ENCODE measurements at places on chromosomes 6 and 20.

- no peak for DNase-seq
Observed at GRCh38 chr20:49677777-49678758, 35.6 kb downstream of the B4GALT5 start.

- no peak for DNase-seq
Observed at GRCh38 chr6:69427882-69428281, 368.9 kb downstream of the LMBRD1 start.

DNA sequence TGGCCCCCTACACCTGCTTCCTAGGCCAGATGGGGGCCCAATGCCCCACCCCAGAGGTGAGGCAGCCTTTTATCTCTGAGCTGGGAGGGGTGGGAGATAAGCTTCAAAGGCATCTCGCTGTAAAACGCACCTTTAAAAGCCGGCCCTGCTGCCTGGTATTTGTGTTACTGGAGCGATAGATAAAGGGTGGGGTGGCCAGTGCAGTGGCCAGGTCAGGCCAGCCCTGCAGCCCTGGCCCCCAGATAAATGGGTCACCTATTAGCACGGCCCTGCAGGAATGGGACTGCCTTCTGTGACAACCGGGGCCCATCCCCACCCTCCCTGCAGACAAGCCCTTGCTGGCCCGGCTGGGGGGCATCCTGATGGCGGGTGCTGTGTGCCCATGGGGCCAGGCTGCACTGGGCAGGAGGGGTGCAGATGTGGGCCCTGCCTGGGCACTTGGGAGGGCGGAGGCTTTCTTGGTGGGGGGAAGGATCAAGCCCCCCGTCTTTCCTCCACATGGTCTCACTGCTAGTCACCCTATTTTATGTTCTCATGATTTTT lies 3.0 kb upstream of the RBBP8NL start:
- no peak for DNase-seq

GRCh38 chr20:2705931-2706645 lies 13.5 kb downstream of the EBF4 start:
- DNase-seq, result no peak

GRCh38 chr6:134772671-134773360 lies 177.1 kb downstream of the ALDH8A1 start:
- no peak for DNase-seq

- DNase-seq, result no peak
Observed at GRCh38 chr6:93842178-93842577, 422.8 kb upstream of the EPHA7 start.

DNA sequence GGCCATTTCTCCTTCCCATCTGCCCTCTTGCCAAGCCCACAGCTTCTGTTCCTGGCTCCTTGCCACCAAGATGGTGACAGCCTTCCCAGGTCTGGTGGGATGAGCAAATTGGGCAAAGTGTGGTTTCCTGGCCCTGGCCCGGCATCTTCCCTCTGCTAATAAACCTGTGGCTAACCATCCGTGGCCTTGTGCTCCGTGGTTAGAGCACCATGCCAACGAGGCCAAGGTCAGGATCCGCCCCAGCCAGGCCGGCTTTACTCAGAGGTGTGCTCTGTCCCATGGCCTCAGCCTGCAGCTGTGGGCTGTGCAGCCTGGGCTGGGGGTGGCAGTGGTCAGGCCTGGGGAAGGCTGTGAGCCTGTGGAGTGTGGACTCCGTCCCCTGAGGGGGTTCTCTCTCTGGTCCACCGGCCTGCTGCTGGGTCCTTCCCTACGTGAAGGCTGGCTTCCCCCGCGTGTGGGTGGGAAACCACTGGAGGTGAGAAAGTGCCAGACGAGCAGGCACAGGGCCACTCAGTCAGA lies 117.4 kb downstream of the VEGFA start:
- DNase-seq, result no peak

DNA sequence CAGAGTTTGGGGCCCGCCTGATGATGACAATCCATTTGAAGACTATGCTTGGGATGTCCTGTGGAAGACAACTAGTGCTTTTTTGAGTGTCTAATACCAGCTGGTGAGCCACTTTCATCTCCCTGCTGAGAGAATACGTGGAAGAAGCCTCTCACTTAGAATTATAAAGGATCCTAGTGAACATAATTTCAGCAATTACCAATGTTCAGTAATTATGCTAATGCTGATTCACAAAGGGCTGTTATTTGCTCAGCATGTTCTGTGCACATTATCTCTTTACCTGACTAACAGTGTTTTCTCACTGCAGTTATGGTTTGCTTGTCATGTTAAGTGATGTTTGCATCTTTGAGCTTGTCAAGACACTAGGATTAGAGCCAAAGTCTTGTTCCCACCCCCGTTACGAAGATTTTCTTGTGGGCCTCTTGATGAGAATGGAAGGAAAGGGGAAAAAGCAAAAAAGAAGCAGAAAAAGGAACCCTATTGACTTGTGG lies 282.1 kb upstream of the CHD6 start:
- DNase-seq, result no peak

- DNase-seq, result no peak
Observed at GRCh38 chr6:38873001-38873400, 157.9 kb downstream of the DNAH8 start.

GRCh38 chr20:29876911-29877285 lies 1380.6 kb upstream of the DEFB115 start:
- no peak for DNase-seq

DNA sequence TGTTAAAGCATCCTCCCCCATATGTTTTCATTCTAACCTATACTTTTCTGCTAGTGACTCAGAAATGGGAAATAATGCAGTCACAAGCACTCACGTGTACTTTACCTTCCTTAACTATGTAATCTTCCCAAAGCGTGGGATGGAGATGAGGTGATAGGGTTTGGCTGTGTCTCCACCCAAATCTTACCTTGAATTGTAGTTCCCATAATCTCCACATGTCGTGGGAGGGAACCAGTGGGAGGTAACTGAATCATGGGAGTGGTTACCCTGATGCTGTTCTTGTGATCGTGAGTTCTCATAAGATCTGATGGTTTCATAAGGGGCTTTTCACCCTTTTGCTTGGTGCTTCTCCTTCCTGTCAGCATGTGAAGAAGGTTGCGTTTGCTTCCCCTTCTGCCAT lies 35.4 kb downstream of the AGPAT4 start:
- DNase-seq, result no peak

- no peak for DNase-seq
Observed at GRCh38 chr20:5548107-5548506, 202.1 kb upstream of the SHLD1 start.

DNA sequence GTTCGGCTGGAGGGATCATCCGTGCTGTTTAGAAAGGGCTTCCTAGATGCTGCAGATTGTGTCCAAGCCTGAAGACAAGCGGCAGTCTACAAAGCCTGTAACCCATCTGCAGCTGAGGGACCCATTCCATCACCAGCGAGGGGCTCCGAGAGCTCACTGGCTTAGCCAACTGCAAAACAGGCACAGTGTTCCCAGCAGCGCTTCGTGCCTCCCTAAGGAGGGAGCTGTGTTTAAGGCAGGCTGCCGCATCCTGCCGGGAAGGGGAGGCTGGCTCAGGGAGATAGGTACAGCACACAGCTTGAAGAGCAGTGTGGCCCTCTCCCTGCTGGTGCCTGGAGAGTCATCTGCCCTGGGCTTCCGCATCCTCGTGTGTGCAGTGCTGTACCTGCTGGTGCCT lies 32.4 kb downstream of the DUSP22 start:
- no peak for DNase-seq

DNA sequence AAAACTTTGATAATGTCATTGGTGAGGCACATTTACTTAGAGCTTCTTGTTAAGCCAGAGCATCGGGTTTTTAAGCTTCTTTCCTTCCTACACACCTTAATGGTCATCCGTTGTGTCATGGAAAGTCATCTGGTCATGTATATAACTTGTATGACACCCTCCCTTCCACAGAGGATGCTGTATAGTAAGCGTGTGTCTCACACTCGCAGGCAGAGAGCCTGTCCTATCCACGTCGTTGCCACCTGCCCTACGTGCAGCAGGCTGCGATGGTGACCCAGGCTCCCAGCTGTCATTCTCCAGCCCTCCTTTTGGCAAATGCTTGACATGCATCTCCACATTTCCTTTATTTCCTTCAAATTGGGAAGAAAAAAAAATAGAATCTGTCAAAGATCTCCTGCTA lies 85.6 kb downstream of the MYB start:
- DNase-seq, result no peak

- DNase-seq, result no peak
Observed at GRCh38 chr6:32889533-32889932, 35.5 kb downstream of the PSMB9 start.

Data from stimulated activated CD8-positive, alpha-beta memory T cell treated with anti-CD3 and anti-CD28 coated beads, Interleukin-4, amount 100 ng/mL, for 4 hours (primary cell).